ENCODE measurements at places on chromosomes 12 and 14.
A peak's percentile ranks its signal among the peaks of the same experiment; 100 is the strongest.

GRCh38 chr12:86081843-86082242 is 174.3 kb downstream of the MGAT4C start:
- H3K4me1 ChIP-seq = no peaks in the 10 kb centered on the region
- no peaks in the 10 kb centered on the region for H3K27me3 ChIP-seq
- H3K36me3 ChIP-seq = no peaks in the 10 kb centered on the region
- H3K4me3 ChIP-seq = no peak overlapping the region
- ATAC-seq = no peak

- H3K4me1 ChIP-seq = no peaks in the 10 kb centered on the region
- no peak for ATAC-seq
- H3K27me3 ChIP-seq = no peaks in the 10 kb centered on the region
- H3K4me3 ChIP-seq = no peak overlapping the region
- no peak overlapping the region for H3K27ac ChIP-seq
Observed at GRCh38 chr12:99386907-99387306, 260.6 kb upstream of the GARIN6 start.

GRCh38 chr12:31591380-31591901 is 505 bp upstream of the DENND5B start:
- H3K4me1 ChIP-seq = peaks cover 44% of the 10 kb centered on the region
- H3K27me3 ChIP-seq = no peaks in the 10 kb centered on the region
- ATAC-seq = peak; percentile 67

GRCh38 chr12:113852264-113852663 is 113.9 kb downstream of the RBM19 start:
- no peaks in the 10 kb centered on the region for H3K4me1 ChIP-seq
- no peak for ATAC-seq
- H3K36me3 ChIP-seq = peaks cover 74% of the 10 kb centered on the region
- H3K27me3 ChIP-seq = no peaks in the 10 kb centered on the region
- H3K4me3 ChIP-seq = no peak overlapping the region

GRCh38 chr14:64035143-64035542 is 182.3 kb downstream of the SYNE2 start:
- no peaks in the 10 kb centered on the region for H3K4me1 ChIP-seq
- no peaks in the 10 kb centered on the region for H3K27me3 ChIP-seq
- no peak overlapping the region for H3K4me3 ChIP-seq
- no peak for ATAC-seq
- no peak overlapping the region for H3K27ac ChIP-seq
- H3K36me3 ChIP-seq = peaks cover 13% of the 10 kb centered on the region

DNA sequence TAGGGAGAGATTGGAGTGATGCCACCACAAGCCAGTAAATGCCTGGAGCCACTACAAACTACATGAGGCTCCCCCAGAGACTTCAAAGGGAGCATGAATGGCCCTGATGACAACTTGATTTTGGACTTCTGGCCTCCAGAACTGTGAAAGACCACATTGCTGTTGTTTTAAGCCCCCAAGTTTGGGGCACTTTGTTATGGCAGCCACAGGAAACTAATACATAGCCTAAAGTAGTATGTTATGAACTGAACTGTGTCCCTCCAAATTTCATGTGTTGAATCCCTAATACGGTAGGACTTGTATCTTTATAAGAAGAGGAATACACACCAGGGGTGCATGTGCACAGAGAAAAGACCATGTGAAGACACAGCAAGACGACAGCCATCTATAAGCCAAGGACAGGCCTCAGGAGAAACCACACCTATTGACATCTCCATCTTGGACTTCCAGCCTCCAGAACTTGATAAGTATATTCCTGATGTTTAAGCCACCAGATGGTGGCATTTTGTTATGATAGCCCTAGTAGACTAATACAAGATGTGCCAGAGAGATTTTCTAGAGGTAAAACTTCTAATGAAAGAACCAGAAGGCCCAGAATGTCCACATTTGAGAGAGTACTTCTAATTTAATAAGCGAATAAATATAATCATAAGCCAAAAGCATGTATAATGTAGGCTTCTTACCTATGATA is 127.1 kb upstream of the BMP4 start:
- H3K27ac ChIP-seq = no peak overlapping the region
- no peak for ATAC-seq
- no peaks in the 10 kb centered on the region for H3K36me3 ChIP-seq
- H3K27me3 ChIP-seq = no peaks in the 10 kb centered on the region

DNA sequence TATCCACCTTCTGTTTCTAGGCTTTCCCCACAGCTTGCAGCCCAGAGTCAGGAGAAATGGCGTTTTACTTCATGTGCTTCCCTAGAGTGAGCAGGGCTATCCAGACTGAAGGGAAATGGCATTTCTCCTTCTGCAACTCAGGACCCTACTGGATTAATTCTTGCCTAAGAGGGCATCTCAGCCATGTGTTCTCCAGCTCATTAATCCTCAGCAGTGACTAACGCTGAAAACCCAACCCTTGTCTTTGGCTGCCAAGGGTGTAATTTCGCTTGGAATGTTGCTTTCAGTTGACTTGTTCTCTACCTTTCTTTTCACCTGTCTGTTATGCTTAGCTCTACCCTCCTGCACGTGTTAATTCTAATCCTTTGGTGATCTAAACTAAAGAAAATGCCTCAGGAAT is 21.0 kb upstream of the EMP1 start:
- no peak for ATAC-seq
- peaks cover 41% of the 10 kb centered on the region for H3K27me3 ChIP-seq
- peaks cover 39% of the 10 kb centered on the region for H3K4me1 ChIP-seq
- H3K36me3 ChIP-seq = no peaks in the 10 kb centered on the region

- peaks cover 27% of the 10 kb centered on the region for H3K27me3 ChIP-seq
- no peak overlapping the region for H3K4me3 ChIP-seq
- ATAC-seq = no peak
- no peaks in the 10 kb centered on the region for H3K36me3 ChIP-seq
- H3K27ac ChIP-seq = no peak overlapping the region
- no peaks in the 10 kb centered on the region for H3K4me1 ChIP-seq
Observed at GRCh38 chr12:114656906-114657596, 26.9 kb downstream of the TBX3 start.

- no peak for ATAC-seq
- H3K4me1 ChIP-seq = no peaks in the 10 kb centered on the region
- H3K36me3 ChIP-seq = peaks cover 4% of the 10 kb centered on the region
- no peak overlapping the region for H3K4me3 ChIP-seq
- H3K27me3 ChIP-seq = peaks cover 21% of the 10 kb centered on the region
Observed at GRCh38 chr12:133217219-133217618, 18.5 kb downstream of the ANHX start.

GRCh38 chr12:112236786-112237185 is 111.4 kb downstream of the TRAFD1 start:
- no peak for ATAC-seq
- no peak overlapping the region for H3K27ac ChIP-seq
- peaks cover 63% of the 10 kb centered on the region for H3K36me3 ChIP-seq
- no peaks in the 10 kb centered on the region for H3K4me1 ChIP-seq

DNA sequence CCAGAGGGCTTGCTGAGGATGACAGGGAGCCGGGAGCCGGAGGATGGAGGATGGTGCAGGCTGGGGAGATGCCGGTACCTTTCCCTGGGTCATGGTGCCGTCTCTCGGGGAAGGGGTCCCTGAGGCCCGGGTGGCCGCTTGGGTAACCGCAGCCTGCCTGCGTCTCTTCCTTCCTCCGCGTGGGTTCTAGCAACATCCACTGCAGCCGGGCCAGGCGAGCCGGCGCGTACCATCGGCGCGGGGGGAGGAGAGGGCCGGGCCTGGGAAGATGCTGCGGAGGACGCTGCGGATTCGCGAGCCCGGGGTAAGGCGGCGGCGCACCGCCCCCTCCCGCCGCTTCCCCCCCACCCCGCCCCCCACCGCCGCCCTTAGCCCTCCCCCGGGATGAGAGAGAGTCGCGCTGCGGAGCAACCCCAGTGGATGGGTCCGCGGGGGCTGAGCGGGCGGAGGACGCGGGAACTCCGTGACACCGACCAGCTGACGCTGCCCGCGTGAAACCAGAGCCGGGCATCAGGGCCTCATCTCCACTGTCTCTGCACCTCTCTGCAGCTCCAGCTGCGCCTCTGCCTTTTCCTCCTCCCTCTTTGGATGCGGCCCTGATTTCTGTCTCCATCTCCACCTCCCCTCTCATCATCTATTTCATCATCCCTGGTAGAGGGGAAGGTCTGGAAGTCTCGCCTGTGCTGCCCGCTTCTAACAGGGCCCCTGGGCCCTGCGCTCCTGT is at the start of gene FAIM2:
FAIM2 (minus strand) TSS at position 201 of the 724 bp plus-strand sequence; CDS start at position 93, 108 bp downstream.
- ATAC-seq = peak; percentile 50
- peak within 1 kb of the TSS; percentile 66 for H3K4me3 ChIP-seq
- H3K27me3 ChIP-seq = peaks cover 70% of the 10 kb centered on the region
- no peaks in the 10 kb centered on the region for H3K36me3 ChIP-seq
- H3K4me1 ChIP-seq = peaks cover 10% of the 10 kb centered on the region

- H3K27ac ChIP-seq = no peak overlapping the region
- peaks cover 26% of the 10 kb centered on the region for H3K27me3 ChIP-seq
- H3K4me3 ChIP-seq = no peak overlapping the region
- no peaks in the 10 kb centered on the region for H3K36me3 ChIP-seq
- H3K4me1 ChIP-seq = no peaks in the 10 kb centered on the region
- ATAC-seq = no peak
Observed at GRCh38 chr12:128715485-128715884, 108.3 kb downstream of the SLC15A4 start.

- ATAC-seq = no peak
- H3K27ac ChIP-seq = no peak overlapping the region
- H3K4me3 ChIP-seq = no peak overlapping the region
Observed at GRCh38 chr14:94480809-94481208, 4.8 kb upstream of the SERPINA9 start.

DNA sequence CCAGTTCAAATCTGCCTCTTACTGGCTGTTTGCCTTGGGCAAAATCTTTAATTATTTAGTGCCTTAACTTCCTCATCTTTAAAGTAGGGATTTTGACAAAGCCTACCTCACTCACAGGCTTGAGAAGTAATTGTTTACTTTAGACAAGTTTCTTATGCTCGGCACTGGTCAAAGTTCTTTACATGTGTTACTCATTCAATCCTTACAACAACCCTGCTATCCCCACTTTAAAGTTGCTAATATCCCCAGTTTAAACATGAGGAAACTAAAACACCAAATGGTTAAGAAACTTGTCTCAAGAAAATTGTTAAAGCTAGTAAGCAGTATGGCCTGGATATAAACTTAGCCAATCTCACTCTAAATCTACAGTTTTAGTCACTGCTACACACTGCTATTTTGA is 204.0 kb upstream of the AVPR1A start:
- H3K36me3 ChIP-seq = no peaks in the 10 kb centered on the region
- ATAC-seq = no peak
- no peaks in the 10 kb centered on the region for H3K27me3 ChIP-seq
- H3K4me1 ChIP-seq = no peaks in the 10 kb centered on the region
- H3K27ac ChIP-seq = no peak overlapping the region

DNA sequence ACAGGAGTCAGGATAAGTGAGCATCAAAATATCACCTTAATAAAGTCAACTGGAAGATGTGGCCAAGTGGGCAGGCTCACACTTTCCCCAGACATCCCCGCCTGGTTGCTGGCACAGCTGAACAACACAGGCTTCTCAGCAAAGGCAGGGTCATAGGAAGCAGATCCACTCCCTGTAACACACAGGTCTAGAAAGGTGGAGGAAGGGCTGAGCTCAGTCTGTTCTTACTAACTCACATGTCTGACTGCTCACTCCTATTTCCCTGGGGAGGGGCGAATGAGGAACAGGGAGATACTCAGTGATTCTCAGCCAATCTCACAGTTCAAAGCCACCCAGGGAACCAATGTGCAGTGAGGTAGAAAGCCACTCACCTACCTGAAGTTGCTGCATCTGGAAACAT is 45.0 kb upstream of the AMN1 start:
- ATAC-seq = peak; percentile 94
- H3K4me1 ChIP-seq = peaks cover 24% of the 10 kb centered on the region

All from stimulated activated memory B cell treated with anti-CD40 and anti-IgM and Interleukin-4, amounts not matched to agents 10 μg/mL and 1 μg/mL and 100 μg/mL, for 72 hours (primary cell).